ENCODE measurements at places on chromosomes 1 and 21.

- no peak for DNase-seq
Measured at GRCh38 chr1:41799723-41800122, 119.0 kb downstream of the HIVEP3 start.

GRCh38 chr1:180911640-180912191 lies 981 bp upstream of the KIAA1614 start:
- DNase-seq = no peak

DNA sequence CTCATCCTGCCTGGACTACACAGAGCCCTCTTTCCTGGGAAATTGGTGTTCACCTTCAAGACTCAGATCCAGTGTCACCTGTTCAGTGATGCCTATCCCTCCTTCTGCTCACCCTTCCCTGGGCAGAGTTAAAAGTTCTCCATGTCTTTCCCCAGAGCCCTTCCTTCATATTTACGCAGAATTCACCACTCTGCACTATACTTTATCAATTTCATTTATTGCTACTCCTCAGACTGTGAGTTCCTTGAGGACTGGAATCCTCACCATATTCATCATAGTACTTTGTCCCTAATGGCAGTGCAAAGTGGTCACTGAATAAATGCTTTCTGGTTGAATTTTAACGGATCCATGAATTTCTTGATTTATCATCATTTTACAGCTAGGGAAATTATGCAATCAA lies 300.0 kb downstream of the CHRM3 start:
- no peak for DNase-seq

DNA sequence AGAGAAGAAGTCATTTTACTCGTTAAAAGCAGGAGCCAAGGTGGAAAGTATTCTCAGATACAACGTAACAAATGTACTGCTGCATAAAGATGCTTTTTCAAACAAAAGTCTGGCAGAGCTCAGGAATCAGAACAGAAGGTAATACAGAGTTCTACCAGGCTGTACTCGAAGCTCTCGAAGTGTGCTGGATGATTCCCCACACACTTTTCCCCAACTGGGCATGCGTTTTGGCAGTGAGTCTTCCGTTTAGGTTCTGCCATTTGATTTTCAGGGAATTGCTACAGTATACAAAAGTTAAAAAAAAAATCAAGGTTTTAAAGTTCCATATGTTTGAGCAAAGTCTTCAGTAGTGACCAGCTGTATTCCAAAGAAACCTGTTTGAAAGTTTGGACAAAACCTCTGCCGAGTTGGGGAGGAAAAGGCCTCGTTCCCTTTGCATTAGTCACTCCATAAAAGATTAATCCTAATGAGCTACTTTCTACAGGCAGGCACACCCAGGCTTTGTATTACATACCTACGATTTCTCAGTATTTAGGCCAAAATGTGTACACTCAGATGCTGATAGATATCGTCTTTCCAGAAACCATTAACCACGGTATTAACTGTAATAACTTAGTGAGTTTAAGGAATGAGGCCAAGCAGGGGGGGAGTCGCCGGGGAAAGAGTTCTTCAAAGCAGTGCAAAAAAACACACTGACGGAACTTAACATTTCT lies 477.1 kb downstream of the LMO4 start:
- no peak for DNase-seq

- DNase-seq = no peak
Measured at GRCh38 chr1:6460301-6461050, 5.5 kb downstream of the TNFRSF25 start.

- no peak for DNase-seq
Measured at GRCh38 chr1:85460555-85461088, 4.3 kb downstream of the DDAH1 start.

- no peak for DNase-seq
Measured at GRCh38 chr1:205805082-205805711, 7.8 kb downstream of the SLC41A1 start.

DNA sequence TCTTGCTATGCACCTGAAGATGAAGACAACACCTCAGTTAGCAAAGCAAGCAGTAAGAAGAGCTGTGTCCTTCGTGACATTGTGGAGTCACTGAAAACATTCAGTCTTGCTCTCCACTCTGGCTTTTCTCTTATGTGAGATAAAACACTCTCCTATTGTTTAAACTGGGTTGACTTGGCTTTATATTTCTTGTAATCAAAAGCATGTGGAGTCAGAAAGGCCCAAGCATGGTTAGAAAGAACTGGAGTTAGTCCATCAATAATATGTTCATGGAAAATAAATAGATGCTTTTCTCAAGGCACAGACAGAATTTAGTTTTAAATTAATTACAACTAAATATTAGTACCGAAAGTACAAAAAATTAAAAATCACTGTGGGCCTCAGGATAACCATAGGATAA lies 61.7 kb downstream of the UBE2U start:
- DNase-seq = no peak

- no peak for DNase-seq
Measured at GRCh38 chr1:227793079-227793947, 22.2 kb upstream of the PRSS38 start.

- DNase-seq = no peak
Measured at GRCh38 chr1:218600968-218601367, 255.8 kb downstream of the TGFB2 start.

DNA sequence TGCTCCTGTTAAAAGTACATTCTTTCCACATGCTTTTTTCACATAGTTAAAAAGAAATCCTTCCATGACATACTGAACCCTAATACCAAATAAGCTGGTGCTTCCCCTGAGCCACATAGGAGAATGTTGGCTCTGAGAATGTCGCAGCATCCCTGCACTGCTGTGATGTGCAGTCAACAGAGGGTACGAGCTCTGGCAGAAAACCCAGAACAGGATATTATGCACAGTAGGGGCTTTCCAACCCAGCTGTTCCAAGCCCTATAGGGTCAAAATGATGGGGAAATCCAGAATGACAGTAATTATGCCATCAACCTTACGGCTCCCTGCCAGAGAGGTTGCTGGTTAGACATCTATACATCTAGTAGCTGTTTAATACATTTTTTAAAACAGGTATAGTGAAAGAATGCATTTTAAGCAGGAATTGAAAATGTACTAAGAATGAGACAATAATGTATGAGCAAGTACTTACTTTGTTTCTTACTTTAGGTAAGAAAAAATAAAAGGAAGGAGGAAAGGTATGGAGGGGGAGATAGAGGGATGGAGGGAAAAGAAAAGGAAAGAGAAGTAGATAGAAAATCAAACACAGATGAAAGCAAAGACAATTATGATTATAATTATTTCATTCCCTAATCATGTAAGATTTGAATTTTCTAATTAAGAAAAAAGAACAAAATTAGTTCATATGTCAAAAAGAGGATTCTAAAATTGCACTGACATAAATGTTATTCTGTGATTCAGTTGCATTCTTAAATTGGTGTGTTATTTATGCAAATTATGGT lies 126.0 kb downstream of the NR5A2 start:
- no peak for DNase-seq

DNA sequence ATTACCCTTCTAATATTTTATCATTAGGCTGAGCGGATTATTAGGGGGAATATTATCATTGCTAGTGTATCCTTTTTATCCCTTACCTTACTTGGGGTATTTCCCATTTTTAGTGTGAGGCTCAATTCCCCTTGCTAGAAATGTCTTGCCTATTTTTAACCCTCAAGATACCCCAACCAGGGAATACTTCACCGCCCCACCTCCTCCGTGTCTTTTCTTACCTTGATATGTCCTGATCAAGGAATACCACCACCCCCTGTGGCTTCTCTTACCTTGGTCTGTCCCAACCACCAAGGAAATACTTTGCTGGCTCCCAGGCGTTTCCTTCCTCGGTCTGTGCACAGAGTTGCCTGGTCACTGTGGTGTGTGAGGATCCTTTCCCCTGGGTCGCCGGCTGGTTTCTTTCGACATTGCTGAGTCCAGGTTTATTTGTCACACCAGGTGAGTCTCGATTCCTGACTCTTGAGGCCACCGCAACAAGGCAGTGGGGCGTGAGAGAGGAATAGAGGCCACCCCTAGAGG lies 57.8 kb downstream of the SERINC2 start:
- DNase-seq = no peak

DNA sequence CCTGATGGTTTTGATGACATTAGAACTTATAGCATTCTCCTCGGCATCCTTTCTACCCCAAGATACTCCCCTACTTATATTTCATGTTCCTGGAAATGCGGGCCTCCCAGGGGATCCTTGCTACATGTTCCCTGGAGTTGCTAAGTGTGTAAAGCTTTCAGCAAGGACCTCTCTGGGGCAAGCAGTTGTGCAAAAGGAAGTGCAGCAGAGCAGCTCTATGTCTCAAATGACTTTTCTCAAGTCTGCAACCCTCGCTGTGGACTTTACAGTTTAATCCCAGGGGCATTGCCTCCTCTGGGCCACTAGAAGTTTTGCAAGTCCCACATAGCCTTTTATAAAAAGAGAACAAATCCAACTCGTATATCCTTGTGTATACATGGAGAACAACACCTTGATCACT lies 20.8 kb upstream of the MNDA start:
- DNase-seq = no peak

DNA sequence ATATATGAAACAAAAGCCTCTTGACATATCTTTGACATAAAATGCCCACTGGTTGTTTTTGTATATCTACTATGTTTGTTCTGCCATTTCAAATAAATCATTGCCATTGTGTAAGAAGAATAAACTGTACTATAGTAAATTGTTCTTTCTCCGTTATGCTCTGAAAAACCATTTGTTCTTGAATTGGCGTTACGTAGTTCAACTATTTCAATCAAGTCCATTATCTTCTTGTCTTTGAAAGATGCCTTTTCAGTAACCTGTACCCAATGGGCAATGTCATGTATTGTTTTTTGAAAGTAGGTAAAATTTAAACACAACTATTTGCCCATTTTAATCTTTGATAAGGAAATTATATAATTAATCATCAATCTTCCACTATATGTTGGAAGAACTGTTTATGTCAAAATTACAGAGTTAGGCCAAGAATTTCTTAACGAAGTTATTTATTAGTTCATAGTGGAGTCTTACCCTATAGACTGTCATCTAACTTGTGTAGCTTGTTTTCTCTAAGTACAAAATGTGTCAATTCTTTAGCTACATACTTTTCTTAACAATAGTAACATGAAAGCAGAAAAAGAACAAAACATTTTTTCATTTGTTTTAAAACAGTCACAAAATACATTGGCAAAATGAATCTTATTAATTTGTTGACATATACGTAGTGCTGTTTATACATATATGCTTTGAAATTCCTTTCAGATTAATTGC lies 294.8 kb downstream of the PTPRC start:
- no peak for DNase-seq

- no peak for DNase-seq
Measured at GRCh38 chr21:40813918-40814317, 33.0 kb downstream of the DSCAM start.

- DNase-seq = no peak
Measured at GRCh38 chr1:11524465-11525150, 45.7 kb downstream of the DISP3 start.

DNA sequence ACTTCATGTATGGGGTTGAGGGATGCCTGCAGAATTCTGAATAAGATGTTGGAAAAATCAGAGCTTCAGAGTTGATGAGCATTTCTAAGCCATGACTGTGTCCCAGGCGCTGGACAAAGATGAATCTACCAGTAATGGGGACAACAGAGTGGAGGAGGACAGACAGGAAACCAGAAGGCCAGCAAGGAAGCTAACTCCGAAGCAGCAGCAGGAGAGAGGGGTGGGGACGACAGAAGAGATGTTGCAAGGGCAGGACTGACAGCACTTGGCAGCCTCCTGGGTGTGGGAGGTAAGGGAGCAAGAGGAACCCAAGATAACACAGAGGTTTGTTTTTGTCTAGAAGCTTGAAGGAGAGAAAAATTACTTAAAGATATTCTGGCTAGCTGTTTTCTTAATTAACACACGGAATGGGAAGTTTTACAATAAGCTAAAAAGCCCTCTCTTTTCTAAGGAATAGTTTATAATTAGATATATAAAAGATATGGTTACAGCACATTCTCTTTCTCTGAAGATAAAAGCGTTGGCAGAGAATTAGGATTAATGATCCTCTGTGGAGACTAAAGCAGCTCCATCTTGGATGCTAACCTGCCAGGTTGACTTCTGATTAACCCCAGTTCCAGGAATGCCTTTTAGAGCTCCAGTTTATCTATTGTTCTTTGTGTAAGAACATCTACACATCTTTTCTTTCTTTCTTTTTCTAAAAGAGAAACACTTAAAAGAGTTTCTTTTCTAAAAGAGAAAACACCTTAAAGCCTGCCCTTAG lies 92.7 kb downstream of the TENT5C start:
- DNase-seq = no peak

- no peak for DNase-seq
Measured at GRCh38 chr1:6517435-6517851, 26.0 kb upstream of the PLEKHG5 start.

- peak; percentile 56 for DNase-seq
Measured at GRCh38 chr1:1630191-1630964, 1.6 kb upstream of the MMP23B start.

GRCh38 chr1:51583532-51583931 lies 33.4 kb upstream of the OSBPL9 start:
- peak; percentile 85 for DNase-seq

DNA sequence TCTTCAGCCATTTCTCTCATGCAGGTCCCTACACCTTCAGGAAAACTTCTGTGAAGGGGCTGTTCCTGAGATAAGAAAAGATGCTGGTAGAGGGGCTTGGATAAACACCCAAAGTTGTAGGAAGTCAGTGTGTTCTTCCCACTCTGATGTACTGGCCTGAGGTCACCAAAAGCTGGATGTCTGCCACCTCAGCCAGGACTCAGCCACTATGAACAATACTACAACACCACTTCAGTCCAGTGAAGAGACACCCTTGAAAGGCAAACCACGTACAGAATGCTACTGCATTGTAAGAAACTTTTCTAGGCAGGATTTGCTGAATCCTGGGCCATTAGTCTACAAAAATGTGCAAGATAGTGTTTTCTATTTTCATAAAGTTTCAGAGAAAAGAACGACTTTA lies 2.4 kb downstream of the PTPN14 start:
- DNase-seq = peak; percentile 56

DNA sequence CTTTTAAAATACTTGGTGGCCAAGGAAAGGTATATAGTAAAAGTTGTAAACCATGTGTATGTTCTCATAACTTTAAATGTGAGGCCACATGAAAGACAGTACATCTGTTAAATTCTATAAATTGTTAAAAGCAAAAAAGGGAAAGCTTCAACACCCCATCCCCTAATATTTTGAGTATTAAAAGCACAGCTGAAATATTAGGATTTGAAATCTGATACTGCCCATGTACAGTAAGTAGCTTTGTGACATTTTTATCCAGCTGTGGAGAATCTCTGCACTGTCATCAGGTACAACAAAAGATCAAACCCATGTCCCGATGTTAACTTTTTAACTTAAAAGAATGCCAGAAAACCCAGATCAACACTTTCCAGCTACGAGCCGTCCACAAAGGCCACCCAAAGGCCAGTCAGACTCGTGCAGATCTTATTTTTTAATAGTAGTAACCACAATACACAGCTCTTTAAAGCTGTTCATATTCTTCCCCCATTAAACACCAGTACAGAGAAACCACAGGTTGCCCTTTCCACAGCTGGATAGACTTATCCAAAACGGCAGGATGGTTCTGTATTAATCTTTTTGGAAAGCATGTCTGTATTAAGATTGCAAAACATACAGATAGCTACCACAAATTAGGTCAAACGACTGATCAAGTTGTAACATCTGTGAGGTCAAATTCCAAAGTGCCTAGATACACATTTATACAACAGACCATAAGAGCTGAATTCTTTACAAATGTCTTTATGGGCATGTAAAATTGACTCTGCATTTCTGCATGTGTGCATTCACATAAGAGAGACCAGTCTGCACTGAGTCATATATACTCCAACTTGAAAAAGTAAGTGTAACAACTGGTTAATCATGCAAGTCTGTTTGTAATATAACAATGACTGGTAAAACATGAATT lies 5.2 kb downstream of the IRF2BP2 start:
- DNase-seq = no peak

Data from brain microvascular endothelial cell (primary cell).